ENCODE measurements at places on chromosomes 7 and 10.
A peak's percentile ranks its signal among the peaks of the same experiment; 100 is the strongest.

DNA sequence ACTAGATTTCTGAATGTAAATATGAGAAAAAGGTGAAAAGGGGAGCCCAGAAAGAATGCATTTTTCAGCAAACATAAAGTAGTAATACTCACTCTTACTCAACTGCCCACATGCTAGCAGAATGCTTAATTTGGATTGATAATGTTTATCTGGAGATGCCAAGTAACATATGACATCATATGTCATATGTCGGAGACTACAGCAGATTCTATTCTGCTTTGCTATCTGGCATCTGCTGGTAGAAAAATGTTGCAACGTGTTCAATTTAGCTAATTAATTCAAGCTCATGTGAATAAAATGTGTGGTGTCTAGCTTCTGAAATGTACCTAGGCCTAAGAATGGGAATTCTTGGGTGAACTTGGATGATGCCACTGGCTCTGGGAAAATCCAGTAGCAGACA is 4.5 kb downstream of the BBIP1 start:
- DNase-seq: no peak

DNA sequence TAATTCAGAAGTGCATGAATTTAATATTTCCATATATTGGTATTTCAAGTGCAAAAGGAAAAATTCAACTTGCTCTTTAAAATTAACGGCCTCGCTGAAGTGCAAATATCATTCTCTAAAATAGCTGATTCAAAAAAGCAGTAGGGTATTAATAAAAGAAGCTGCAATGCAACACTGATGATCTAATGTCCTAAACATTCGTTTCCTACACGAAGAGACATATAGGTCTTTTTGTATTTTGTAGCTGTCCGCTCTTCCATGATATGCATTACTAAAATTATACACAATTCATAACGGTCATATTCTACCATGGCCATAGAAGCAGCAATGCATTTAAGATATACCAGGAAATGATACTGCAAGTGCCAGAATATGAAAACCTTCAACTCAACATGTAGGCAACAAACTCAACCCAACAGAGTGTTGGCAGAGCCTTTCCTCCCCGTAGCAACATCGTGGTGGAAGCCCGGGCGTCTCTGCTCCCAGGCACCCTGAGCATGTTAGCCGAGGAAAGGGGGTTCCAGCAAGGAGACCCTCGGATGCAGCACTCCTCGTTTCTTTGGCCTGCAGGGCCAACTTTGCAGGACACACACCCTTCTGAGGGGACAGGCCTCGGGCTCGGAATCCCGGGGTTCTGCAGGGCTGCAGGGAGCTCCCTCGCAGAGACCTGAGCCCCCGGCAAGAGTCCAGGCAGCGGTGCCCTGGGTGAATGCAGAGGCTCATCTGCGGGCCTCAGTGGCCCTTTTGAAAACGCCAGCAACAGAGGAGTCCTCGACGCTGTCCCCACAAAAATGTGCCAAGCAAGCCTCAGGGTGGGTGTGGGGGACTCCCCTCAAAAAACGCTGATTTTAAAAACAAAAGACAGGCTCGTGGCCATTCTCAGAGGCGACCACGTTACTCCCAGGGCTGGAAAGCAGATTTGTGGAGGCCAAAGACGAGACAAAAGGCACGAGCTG is 1.6 kb downstream of the FAM171A1 start:
- DNase-seq: no peak

DNA sequence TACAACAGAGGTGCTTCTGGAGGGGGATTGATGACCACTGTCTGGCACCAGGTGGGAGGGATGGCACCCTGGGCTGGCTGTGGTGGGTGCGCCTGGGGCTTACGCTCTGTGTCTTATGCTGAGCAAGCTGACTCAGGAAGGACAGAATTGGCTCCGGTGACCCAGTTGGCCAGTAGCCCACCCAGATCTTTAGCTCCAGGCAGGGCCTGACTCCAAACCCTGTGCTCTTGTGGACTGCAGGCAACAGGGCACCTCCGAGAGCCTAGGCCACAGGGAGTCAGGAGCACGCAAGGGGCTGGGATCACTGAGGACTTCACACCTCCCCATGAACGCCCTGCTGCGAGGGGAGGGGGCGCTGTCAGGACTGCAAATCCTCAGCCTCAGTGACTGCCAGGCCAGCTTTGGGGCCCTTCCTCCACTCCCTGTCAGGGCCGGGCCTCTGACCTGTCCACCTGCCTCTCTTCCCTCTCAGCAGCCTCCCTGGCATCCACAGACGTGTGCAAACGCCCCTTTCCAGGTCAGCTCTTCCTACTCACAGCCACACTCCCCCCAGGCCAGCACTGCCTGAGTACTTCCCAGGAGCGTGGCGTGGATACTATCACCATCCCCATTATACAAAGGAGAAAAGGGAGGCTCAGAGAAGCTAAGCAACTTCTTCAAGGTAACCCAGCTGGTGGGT is 118.7 kb downstream of the SLIT1 start:
- DNase-seq: no peak

- DNase-seq: peak; percentile 8
These were observed 28.2 kb downstream of the PHYH start for GRCh38 chr10:13271552-13272163.

DNA sequence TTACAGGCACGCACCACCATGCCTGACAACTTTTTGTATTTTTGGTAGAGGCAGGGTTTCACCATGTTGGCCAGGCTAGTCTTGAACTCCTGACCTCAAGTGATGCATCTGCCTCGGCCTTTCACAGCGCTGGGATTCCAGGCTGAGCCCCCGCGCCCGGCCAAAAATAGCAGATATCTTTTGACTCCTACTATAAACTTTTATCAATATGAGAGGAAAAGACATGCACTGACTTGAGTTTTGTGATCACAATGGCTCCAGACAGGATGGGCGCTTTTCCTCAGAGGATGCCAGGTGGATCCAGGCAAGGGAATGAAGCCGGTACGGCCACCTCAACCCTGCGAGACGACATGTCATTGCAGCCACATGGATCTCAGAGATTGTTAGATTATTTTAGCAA is 123.9 kb downstream of the DNAJB6 start:
- no peak for DNase-seq
